ENCODE measurements at places on chromosomes 7 and 10.

- DNase-seq, result no peak
These were observed 112.5 kb downstream of the MAD1L1 start for GRCh38 chr7:2120251-2120660.

GRCh38 chr7:1675036-1675671, 5.1 kb downstream of the ELFN1 start:
- no peak for DNase-seq

DNA sequence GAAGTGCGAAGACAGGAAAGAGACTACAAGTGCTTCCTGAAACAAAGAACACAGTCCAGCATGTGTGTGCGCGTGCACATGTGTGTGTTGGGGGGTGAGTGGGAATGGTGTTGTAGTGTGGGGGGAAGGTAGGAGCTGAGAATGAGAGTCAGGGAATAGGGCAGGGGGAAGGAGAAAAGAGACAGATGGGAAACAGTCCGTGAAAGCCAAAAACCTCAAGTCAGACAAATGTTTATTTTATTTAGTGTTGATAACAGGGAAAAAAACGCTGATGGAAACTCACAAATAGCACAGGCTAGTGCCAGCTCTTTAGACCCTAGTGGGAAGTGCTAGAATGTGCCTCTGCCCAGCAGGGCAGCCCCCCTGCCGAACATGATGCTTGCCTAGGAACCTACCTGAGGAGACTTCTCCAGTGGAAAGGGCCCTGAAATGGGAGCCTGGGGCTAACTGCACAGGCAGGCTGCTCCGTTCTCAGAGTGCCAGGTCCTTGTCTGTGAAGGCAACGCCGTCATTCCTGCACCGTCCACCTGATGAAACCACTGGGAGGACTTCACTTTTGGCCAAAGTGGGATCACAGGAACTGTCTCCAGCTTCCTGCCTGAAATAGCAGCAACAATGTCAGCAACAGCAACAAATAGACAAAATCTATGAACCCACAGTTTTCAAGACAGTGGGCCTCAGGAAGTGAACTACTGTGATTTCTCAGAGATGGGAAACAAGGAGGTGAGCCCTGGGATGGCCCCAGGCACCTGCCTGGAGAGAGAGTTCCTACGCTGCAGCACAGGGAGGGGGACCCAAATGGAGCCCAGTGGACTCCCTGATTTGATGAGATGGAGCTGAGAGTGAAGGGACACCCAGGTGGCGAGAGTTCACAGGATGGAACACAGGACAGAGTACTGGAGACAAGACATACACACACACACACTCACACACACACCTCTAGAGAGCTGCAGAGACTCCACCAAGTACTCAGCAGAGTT, 379.7 kb downstream of the RPS24 start:
- DNase-seq, result no peak

GRCh38 chr10:132324186-132324585, 7.8 kb upstream of the LRRC27 start:
- DNase-seq, result no peak

DNA sequence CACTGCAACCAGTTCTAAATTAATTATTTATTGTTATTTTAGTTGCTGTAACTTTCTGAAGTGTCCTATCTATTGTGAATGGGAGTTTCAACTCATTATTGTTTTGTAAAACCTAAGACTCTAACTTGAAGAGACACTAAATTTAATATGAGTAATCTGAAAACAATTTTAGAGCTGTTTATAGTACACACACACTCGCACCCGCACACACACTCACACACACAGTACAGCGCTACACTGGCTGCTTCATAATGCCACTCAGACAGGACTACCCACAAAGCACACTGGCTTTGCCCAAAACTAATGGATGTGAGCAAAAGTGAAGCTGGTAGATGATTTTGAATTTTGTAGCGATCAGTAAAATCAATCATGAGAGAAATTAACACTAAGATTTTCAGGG, 238.9 kb upstream of the ETV1 start:
- DNase-seq, result peak; percentile 18

GRCh38 chr7:129742256-129742655, 130.7 kb downstream of the NRF1 start:
- DNase-seq, result no peak

DNA sequence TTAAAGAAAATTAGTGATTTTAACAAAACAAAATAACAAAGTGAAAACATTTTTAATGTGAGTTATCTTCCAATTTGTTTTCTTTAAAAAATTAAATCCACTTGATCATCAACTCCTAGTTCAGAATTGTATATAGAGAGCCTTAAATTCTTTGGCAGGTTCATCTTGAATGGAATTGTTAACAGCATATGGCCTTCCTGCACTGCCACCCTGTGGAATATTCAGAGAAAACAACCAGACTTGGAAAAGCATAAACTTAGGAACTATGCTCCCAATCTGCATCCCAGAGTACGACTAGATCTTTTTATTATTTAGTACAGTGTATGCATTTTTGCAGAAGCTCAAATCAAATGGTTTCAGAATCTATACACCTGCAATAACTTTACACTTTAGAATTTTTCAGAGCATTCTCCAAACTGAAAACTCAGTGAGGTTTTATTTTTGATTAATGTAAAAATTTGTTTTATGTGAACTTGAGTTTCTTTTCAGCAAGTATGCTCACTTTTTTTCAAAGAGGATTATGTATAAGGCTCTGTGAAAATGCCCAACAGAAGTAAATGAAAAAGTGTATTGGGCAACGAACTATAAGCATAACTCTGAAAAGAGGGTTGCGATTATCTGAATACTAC, 44.9 kb upstream of the ANK3 start:
- no peak for DNase-seq

GRCh38 chr7:134313543-134313942, 3.2 kb downstream of the SLC35B4 start:
- DNase-seq, result no peak

DNA sequence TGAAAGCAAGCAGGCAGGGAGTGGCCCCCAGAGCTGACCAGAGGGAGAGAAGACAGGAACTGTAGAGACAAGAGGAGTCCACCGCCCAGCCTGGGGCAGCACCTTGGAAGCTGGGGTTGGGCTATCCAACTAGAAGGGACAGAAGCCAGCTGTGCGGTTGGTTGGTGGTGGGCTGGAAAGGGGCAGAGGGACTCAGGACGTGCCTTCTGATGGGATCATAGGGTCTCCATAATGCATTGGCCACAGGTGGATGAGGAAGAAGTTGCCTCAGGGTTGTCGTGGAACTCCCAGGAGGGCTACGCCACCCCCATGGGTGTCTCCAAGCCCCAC, 114.0 kb upstream of the RET start:
- DNase-seq, result no peak

DNA sequence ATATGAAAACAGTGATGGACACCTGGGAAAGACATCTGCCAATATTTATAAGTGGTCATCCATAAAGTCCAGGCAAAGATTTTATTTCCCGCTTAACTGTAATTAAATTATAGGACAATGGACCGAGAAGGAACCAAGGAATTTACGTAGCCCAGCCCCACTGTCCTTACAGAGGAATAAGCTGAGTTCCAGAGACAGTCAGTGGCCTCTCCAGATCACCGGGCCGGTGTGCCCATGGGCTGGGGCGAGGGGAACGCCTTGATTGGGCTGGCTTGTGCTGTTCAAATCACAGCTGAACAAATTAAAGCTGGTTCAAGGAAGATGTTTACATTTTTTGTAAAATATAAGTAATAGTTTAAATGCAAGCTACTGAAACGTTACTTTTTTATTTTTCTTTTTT, 40.7 kb downstream of the PFKP start:
- DNase-seq, result no peak

- no peak for DNase-seq
These were observed 179.6 kb downstream of the GALNT17 start for GRCh38 chr7:71311576-71311975.

DNA sequence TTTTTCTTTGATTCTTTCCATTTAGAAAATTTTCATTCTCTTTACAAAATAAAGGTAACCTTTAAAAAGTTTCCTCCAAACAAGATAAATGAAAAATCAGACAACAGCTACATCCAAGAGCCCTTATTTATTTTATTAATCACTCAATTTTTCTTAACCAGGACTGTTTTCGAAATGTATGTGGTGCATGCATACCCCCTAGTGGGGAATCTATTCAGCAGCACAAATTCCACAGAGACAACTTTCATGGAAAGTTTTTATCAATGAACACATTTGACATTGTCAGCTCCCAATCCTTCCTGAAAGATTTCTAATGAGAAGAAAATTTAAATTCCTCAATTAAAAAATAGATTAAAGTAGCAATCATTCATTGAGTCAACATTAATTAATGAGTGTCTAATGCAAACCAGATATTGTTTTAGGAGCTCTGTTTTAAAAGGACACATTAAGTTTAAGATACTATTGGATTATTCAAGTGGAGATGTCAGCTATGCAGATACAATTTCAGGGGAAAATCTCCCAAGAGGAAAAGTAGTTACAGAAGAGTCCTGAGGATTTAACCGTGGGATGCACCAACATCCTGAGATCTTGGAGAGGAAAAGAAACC, 5.2 kb upstream of the HTR7 start:
- DNase-seq, result no peak

- DNase-seq, result no peak
These were observed 25.2 kb upstream of the PLCE1 start for GRCh38 chr10:93968540-93968945.

DNA sequence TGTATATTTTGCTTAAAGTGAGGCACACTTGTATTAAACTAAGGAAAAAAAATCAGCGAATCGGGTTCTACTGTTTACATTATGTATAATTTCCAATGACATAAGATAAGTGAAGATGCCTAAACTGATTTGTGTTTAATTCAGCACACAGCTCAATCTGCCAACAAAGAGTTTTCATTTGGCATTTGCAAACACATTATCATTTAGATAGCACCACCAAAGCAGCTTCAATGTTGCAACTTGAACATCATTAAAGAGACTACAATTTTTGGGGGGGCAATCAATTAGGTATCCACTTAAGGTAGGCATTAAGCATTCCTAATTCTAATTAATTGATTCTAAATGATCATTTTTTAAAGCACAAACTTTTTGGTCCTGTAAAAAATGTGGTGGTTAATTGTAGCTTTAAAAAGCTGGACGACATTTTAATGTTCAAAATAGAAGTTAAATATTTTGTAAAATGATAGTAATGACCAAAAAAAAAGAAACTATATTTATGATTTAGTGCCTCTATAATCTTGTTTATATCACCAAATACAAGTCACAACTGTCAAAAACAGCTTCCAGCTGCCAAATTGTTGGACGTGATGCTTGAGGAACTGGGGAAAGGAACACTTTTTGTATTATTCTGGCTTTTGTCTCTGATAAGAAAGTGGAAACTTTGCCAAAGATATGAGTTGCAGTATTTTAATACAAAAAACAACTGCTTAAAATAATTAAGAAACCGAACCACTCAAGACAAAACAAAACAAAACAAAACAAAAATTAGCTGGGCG, 57.1 kb downstream of the CYCS start:
- no peak for DNase-seq

DNA sequence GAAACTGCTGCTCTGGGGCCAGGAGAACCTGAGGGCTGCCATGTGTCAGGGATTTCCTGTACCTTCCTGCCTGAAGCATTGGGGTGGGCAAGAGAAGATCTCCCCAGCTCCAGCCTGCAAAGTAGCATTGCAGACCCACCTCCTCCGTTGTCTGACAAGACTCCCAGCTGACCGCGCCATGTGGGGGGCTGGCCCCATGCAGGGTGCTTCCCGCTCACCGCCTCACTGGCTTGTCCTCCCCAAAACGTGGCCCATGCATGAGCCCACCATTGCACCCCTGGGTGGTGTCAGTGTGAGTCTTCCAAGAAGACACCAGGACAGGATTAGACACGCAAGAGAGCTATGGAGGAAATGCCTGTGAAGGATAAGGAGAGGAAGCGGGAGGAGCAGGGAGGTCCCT, 68.3 kb downstream of the ABRAXAS2 start:
- no peak for DNase-seq

DNA sequence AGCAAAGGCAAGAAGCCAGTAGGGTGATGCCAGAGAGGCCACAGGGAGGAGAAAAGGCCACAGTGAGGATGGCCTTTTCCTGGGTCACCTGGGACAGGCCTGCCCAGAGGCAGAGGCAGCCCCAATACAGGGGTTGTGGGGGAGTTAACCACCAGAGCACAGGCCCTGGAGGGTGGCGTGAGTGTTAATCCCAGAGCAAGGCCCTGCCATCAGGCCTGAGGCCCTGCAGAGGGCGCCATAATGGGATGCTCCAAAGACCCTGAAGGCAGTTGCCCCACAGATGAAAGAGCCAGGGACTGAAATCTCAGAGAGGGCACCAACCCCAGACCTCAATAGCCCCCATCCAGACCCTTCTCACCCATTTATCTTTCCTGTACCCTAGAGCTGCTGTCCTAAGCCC, 23.9 kb downstream of the SLC13A4 start:
- no peak for DNase-seq

DNA sequence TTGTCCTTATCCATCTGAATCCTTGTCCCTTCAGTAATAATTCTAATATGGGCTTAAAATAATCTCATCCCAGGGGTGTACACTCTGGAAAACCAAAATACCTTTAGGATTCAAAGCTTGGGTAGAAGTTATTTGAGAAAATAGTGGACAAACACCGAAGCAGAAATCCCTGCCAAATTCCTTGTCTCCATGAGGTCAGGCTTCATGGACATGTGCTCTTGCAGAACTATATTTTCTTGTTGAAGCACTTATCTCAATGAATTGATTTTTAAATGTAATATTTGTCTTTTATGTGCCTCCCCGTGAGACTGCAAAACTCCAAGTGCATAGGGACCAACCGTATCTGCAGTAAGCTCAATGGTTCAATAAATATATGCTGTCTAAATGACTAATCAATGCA, 1153.3 kb upstream of the AUTS2 start:
- no peak for DNase-seq

GRCh38 chr7:142790056-142790455, 19.3 kb downstream of the PRSS2 start:
- DNase-seq, result no peak

- DNase-seq, result no peak
These were observed 212.4 kb downstream of the RNLS start for GRCh38 chr10:88370713-88371112.

DNA sequence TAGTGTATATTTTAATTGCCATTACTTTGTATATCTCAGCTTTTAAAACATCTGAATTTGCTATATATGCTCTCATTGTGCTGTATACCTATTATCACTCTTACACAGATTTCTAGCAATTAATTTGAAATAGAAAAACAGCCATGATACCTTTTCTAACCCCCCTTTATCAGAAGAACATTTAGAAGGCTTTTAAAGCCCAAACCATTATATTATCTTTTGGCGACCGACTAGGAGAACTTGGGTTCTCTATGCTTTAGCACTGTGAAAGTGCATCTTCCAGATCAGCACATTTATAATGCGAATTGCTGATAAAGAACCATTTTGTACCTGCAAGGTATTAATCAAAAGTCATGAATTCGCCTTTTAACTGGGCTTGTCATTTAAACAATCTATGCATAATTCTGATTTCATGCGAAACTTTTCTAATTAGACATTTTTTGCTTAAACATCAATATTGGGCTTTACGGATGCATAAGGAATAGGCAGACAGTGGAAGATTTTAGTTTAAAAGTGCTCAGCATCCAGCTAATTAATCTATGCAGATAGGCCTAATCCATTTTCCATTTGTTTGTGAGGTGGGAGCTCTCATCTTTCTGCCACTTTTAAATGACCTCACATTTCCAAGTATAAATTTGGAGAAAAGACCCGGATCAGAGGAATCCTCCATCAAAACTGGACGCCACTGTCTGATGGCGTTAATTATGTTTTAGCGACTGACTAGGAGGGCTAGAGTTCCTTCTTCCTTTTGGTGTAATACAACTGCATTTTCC, 1.2 kb upstream of the MLLT10 start:
- DNase-seq, result no peak

GRCh38 chr10:103504181-103504783, 10.8 kb downstream of the NEURL1 start:
- DNase-seq, result peak; percentile 99
